ENCODE measurements at places on chromosomes 1 and 21.

DNA sequence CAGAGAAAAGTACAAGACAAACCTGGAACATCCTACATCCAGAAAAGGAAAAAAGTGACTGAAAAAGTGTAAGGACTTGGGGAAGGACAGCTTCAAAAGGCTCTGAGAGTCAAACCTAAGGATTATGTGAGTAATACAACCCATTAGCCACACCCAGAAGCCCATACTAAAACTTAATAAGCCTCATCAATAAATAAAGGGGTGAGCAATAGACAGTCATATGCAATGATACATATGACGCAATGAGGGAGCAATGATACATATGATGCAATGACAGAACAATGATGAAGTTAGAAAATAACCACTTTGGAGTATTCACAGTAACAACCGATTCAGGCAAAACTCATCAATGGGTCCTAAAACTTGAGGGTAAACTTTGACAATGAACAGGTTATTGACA lies 50.1 kb downstream of the BRWD1 start:
- DNase-seq: no peak

DNA sequence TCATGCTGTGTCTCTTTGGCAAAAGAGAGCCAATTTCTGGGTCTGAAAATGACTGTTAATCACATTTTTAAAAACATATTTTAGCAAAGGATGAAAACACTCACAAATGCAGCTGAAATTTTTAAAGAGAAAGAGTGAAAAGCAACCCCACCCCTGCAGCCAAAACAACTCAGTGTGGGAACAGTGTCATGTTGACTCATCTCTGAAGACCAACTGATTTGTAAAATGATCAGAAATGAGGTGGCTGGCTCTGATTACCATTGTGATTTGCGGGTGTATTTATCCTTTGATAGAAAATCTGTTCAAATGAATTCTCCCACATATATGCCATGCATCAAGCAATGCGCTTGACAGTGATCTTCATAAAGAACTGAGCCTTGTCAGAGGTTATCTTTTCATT lies 287.0 kb upstream of the ESRRG start:
- no peak for DNase-seq

- DNase-seq: no peak
Measured at GRCh38 chr21:40752125-40752524, 94.8 kb downstream of the DSCAM start.

DNA sequence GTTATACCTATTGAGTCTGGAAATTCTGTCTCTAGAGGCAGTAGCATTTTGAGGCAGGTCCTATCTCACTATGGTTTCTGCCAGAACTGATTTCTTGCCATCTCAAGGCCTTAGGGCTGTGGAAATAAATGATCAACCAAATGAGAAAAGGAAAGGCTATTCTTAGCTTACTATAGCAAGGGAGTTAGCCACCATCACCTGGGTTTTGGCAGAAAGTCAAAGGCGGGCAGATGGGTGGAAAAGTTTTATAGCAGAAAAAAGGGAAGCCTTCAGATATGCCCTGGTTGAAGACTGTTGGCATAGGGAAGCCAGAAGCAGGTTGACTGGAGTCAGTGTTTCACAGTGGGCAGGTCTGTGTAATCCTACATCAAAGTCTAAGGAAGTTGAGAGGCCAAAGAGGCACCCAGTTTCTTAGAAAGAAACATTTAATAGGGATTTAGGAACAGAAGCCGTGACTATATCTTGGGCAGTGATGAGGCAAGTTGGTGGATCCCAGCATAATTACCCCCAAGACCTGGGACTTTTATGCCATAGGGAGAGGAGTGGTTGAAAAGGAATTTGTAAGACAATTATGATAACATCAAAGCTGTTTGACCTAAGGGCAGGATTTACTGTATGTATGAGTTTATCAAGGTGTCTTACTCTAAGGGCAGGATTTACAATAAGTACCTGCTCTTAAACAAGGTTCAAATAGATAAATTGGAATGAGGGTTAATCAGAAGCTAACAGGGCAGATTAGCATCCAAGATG lies 29.7 kb downstream of the CTH start:
- no peak for DNase-seq

DNA sequence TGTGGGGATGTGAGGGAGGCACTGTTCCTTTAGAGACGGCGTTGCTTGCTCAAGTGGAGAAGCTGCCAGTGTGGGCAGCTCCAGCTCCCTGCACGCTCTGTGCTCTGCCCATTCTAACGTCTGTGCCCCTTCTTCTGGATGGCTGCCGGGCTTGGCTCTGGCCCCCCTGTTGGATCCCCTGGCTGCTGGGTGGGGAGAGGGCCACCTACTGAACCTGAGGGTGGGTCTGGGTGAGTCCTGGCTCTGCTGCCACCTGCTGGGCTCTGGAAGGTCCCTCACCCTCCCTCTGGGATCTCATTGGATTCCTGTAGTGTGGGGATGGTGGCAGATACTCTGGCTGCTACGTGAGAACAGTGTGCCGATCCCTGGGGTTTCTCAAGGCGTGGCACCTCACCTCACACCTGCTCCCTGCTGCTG lies 5.0 kb downstream of the PFKL start:
- no peak for DNase-seq

DNA sequence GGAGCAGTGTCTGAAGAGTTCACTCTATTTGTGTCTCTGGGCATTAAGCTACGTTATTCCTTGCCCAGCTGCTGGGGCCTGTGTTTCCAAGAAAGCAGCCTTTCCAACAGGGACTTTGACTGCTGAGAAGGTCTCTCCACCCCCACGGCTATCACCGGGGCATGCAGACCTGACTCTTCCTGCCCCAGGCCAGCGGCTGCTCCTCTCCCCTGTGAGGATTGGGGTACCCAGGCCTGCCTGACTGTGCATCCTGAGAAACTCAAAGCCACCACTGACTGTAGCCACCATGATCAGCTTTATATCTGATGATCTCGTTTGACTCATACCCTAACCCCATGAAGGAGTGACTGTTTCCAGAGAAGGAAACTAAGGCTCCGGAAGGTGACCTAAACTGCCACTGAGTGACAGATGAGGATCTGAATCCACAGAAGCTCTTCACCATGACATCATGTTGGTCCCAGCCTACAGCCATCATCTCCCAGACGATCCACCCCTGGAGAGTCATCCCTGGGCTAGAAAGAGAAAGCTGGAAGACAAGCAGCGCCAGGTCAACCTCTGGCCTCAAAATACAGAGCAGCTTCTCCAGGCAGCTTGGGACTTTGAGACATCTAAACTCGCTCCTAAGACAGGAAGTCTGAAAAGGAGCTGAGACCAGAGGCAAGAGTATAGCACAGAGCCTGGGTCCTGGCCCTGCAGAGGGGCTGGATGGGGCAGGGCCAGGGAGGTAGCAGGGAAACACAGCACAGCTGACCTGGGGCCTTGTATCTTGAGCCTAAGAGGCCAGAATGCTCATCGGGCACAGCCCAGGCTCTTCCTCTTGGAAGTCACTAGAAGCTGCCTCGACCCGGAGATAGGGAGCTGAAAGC lies 244.0 kb upstream of the VAMP3 start:
- no peak for DNase-seq

- DNase-seq: no peak
Measured at GRCh38 chr21:25097648-25098047, 509.6 kb downstream of the MRPL39 start.

GRCh38 chr1:156126043-156126629 lies 11.6 kb downstream of the LMNA start:
- peak; percentile 92 for DNase-seq

DNA sequence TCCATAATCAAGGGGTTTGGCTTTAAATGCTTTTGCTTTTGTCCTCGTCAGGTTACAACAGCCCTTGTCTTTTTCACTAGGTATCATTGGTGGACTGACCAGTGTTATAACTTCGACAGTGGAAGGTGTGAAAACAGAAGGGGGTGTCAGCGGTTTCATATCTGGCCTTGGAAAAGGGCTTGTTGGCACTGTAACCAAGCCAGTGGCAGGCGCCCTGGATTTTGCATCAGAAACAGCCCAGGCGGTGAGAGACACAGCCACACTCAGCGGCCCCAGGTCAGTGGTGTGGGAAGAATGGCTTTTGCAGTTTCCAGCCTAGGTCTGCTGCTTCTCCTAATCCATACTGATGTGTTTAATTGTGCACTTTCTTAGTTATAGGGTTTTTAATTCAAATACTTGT lies 157.9 kb downstream of the DHRS3 start:
- DNase-seq: no peak

GRCh38 chr1:228465571-228466146 lies 21.5 kb upstream of the RNF187 start:
- DNase-seq: peak; percentile 17

DNA sequence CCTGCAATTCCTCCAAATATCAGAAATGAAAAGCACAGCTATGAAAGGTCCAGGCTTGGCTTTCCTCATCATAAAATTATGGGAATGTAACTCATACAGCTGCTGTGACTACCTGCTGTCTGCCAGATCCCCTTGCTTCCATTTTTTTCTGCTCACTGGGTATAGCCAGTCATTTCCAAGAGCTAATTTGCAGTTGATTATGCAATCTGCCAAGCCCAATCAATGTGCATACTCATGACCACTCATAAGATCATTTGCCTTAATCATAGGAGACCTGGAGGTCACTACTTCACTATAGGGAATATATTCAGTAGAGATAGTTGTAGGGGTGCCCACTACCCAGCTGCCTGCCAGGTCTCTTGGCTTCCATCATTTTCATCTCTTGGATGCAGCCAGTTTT lies 417.7 kb upstream of the ZRANB2 start:
- DNase-seq: no peak

DNA sequence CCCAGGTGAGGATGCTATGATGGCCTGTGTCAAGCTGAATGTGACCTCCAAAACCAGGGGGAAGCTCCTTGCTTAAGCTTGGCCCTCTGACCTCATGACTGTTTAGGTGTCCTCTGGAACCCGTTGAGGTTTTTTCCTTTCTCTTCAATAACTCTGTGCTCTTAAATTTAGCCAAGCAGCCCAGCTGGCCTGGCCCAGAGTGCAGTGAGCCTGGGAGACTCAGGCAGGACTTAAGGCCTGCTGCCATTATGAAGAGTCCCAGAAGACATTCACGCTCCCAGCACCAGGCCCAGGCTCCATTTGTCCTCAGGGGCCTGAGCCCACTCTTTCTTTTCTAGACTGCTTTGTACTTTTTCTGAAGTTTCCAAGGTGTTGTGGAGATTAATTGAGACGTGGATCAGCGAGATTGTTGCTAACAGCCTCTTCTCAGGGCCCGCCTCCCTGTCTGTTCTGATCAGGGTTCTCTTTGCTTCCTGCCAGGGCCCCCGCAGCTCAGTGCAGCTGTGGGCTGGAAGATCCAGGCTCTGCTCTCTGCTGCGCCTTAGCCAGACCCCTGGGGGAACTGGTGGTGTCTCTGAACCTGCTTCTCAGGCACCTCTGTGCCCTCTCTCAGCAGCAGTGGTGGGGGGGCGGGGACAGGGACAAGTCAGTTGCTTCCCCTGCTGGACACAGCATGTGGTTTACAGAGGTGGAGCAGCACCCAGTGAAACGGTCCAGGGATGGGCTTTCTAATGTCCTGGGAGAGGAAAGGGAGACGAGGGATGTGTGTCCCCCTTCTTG lies 124.2 kb downstream of the GRIK3 start:
- DNase-seq: no peak

DNA sequence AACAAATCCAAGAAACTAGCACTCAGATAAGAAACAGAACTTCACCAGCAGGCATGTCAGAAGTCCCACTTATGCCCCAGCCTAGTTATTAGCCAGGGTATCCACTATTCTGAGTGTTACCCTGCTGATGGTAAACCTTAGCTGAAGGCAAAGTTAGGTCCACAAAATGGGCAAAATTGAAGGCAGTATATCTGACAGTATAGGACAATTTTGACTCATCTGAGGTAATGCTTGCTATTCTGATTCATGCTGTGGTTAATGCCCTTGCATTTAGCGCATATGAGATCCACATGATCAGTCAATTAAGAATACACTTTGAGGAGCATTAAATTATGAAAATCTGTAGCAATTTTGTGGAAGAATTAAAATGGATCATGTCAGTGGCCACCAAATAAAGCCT lies 15.1 kb downstream of the IFI44 start:
- no peak for DNase-seq

DNA sequence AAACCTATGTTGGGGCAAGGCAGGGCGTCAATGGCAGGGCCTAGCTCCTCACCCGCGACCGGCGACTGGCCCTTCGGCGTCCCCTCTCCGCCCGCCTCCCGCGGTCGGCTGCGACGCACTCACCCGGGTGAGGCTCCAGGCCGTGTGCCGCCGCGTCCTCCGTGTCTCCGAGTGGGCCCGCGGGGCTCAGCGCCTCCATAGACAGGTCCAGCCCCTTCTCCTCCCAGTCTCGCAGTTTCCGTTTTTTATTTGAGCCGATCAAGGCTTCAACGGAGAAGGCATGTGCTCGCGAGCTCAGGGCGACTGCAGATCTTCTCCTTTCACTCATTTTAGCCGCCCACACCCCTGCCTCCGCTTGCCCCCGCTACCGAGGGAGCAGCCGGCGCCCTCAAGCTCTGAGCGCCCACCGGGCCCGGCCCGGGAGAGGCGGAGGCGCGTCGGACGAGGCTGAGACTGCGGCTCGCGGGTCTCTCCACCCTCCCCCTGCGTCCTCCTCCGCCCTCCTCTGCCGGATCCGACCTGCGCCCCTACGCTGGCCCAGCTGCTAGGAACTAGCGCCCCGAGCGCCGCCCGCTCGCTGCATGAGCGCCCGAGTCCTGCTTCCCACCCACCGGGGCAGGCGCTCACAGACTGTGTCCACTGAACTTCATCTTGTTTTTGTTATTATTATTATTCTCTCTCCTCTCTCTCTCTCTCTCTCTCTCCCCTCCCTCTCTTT lies 516 bp downstream of the TBX15 start:
- peak; percentile 75 for DNase-seq

GRCh38 chr1:32886004-32886827 lies at the start of gene HPCA:
HPCA (plus strand) TSS chr1:32886491; CDS start chr1:32888899, 2,408 bp downstream.
- DNase-seq: no peak

- no peak for DNase-seq
Measured at GRCh38 chr1:205217418-205217817, 5.9 kb upstream of the DSTYK start.

DNA sequence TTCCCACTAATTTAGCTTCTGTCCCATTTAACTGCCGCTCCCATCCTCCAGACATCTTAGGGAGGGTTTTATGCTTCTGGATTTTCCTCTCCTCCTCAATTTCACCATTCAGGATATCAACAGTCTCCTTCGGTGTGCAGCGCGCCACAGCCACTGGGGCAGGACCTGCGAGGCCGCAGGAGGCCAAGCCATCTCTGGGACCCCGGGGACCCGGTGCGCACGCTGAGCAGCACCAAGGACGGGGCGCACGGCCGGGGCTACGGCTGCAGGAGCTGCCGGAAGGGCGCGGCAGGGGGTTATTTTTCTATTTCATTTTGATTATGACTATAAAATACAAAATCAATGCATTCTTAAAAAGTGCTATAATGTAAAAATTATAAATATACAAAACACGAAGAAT lies 1238.4 kb upstream of the NCAM2 start:
- DNase-seq: no peak

- no peak for DNase-seq
Measured at GRCh38 chr1:91701472-91701869, 184.5 kb downstream of the TGFBR3 start.

DNA sequence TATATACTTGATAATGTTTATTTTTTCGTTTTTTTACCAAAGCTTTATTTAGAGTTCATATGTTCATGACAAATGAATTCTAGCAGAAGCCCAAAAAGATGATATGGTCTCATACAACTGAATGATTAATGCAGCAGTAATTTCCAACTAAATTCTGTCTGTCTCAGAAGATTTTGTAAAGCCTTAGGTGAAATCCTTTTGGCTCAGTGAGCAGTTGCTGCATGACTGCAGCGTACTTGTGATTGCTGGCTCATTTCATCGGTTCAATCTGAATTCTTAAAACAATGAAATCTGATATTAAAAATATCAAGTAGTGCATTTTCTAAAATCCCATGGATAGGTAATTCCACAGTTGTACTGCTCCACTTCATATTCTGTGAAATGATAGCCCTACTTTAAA lies 73.2 kb downstream of the AK5 start:
- DNase-seq: no peak

All from sciatic nerve (tissue), 2 donors.